Stimulated activated memory B cell treated with anti-CD40 and anti-IgM and Interleukin-4, amounts not matched to agents 10 μg/mL and 1 μg/mL and 100 μg/mL, for 72 hours (primary cell): ENCODE measurements at places on chromosomes 4 and X.

GRCh38 chrX:20015945-20016615 lies 25.2 kb upstream of the BCLAF3 start:
- no peak for ATAC-seq

DNA sequence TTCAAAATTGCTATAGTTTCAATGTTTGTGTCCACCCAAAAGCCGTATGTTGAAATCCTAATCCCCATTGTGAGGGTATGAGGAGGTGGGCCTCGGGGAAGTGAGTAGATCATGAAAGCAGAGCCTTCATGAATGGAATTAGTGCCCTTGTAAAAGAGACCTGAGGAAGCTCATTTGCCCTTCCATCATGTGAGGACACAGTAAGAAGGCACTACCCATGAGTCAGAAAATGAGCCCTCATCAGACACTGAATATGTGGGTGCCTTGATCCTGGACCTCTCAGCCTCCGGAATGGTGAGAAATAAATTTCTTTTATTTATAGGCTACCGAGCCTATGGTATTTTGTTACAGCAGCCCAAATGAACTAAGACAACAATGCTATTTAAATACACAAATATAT lies 57.7 kb upstream of the EFHC2 start:
- no peak for ATAC-seq

- no peak for ATAC-seq
These were observed 88.2 kb upstream of the TECRL start for GRCh38 chr4:64497491-64497890.

GRCh38 chrX:104137496-104137895 lies 19.3 kb downstream of the SLC25A53 start:
- no peak for ATAC-seq
